ENCODE measurements at places on chromosomes 12 and 14.
A peak's percentile ranks its signal among the peaks of the same experiment; 100 is the strongest.

- DNase-seq: no peak
These were observed 51.5 kb upstream of the CMKLR1 start for GRCh38 chr12:108390495-108391203.

DNA sequence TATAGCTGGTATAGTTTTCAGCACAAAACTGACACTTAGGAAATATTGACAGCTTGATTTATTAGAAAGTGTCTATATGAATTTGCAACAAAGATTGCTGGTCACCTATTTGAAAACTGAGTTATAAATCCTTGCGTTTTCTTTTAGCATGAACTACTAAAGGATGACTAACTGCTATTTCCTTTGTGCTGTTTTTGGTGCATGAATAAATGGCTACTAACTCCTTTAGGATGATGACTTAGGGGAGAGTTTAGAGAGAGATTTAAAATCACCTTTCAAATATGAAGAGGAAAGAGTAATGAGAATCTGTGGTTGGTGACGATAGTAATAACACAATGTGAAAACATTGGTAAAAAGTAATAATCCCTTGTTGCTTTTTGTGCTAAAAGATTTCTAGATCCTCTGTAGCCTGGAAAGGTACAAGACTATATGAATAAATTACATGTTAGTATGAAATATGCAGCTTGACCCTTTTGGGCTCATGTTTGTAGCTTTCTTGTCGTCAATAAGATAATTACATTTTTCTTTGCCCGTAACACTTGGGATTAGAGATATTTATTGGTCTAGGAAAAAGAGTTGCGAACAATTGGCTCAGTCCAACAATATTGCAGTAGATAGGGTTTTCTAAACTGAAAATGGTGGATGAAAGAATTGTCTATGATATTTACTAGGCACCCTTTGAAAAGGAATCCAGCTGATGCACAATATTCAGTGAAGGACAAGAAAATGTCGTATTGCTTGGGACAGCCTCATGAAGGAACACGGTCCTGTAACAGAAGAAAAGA lies 453.0 kb downstream of the ADAMTS20 start:
- no peak for DNase-seq

DNA sequence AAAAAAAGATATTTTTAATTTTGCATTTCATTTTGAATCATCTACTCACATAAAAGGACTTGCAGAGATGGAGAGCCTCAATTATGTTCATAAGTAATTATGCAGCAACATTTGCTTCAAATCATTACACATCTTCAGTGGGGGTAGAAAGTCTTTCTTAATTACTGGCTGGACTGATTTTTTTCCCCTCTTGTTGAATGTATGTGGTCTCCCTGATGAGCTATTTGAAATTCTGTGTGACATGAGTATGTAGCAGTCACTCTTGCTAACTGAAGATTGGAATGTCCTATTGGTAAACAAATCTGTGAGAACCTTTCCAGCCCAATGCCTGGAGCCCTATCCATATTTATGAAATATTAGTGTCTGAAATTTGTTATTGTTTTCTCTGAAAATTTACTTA lies 139.8 kb downstream of the TMTC2 start:
- no peak for DNase-seq

DNA sequence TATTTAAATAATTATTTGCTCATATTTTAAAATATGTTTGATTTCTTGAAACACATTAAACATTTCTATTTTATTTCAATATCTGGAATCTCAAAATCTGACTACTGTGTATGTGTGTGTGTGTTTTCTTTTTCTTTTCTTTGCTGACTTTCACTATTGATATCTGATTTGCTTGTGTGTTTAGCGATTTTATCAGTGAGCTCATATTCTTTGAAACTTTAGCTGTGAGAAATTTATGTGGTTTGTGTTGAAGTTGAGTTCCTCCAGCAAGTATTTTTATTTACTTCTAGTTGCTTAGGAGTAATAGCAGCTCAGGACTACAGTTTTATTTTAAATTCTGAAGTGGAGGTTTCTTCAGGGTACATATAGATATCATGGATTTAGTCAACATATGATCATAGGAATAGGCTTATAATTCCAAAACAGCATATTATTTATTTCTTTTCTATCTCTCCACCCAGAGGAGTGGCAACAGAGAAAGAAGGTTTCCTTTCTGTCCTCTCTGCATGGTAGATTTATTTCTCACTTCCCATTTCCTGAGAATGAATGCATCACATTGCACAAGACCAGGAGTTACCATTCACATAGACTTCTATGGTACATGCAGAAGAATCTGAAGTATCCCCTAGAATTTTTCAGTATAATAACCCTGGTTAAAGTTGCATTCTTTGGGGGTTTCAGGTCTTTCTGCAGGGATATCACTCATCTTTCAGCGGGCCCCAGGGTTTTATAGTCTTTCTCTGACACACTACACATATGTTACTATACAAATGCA lies 60.5 kb downstream of the PTPRQ start:
- DNase-seq: no peak

GRCh38 chr12:116606397-116606796 lies 47.2 kb downstream of the MAP1LC3B2 start:
- no peak for DNase-seq

DNA sequence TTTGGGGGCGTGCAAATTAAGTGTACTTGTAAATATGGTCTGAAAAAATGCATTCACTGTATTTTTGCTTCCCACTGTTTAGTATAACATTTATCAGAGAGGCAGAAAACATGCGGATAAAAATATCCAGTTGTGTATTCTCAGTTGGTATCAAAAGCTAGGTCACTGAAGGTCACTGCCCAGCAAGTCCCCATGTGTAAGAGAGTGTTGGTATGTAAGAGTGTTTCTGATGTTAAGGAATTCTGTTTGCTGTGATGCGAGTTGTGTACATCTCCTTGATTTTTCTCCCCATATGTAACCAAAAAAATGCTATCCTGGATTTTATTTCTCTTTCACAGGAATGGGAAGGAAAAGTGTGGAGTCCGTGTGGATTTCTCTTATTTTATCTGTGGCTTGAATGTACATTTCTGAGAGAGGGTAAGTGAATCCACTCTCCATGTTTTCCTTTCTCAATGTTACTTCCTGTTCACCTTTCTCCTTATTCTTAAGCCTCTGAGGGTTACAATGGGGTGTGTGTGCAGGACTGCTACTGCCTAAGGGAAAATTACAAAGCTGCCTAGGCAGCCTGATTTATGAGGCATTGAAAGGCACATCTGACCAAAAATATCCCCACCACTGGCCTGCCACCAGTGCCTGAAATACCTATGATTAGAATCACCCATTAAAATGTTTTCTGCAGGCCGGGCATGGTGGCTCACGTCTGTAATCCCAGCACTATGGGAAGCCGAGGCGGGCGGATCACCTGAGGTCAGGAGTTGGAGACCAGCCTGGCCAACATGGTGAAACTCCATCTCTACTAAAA lies 97.9 kb upstream of the USP44 start:
- DNase-seq: no peak

- DNase-seq: no peak
These were observed 394.2 kb downstream of the DPF3 start for GRCh38 chr14:72499746-72500145.

DNA sequence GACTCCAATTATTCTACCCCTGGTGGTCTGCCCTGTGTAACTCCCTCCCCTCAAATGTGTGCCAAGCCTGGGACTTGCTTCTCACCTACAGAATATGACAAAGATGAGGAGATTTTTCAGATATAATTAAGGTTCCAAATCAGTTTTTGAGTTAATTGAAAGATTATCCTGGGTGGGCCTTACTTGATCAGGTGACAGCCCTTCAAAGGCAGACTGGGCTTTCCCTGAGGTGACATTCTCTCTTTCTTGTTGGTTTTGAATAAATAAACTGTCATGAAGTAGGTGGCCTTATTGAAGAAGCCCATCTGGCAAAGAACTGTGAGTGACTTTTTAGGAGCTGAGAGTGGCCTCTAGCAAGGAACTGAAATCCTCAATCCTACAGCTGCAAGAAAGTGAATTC lies 106.0 kb downstream of the BRMS1L start:
- no peak for DNase-seq

- no peak for DNase-seq
These were observed 10.7 kb upstream of the SNAPC1 start for GRCh38 chr14:61751475-61751989.

DNA sequence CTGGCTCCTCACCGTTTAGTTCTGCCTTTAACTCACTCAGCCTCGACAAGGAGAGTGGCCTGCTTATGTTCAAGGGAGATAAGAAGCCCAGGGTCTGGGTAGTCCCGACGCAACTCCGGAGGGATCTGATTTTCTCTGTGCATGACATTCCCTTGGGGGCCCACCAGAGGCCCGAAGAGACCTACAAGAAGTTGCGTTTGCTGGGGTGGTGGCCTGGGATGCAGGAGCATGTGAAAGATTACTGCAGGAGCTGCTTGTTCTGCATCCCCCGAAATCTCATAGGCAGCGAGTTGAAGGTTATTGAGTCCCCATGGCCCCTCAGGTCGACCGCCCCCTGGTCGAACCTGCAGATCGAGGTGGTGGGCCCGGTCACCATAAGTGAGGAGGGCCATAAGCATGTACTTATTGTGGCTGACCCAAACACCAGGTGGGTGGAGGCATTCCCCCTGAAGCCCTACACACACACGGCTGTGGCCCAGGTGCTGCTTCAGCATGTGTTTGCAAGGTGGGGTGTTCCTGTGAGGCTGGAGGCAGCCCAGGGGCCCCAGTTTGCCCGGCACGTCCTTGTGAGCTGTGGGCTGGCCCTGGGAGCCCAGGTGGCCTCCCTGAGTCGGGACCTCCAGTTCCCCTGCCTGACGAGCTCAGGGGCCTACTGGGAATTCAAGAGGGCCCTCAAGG lies 13.1 kb downstream of the CBLN3 start:
- DNase-seq: no peak

- no peak for DNase-seq
These were observed 5.3 kb upstream of the SOCS2 start for GRCh38 chr12:93567174-93567573.

DNA sequence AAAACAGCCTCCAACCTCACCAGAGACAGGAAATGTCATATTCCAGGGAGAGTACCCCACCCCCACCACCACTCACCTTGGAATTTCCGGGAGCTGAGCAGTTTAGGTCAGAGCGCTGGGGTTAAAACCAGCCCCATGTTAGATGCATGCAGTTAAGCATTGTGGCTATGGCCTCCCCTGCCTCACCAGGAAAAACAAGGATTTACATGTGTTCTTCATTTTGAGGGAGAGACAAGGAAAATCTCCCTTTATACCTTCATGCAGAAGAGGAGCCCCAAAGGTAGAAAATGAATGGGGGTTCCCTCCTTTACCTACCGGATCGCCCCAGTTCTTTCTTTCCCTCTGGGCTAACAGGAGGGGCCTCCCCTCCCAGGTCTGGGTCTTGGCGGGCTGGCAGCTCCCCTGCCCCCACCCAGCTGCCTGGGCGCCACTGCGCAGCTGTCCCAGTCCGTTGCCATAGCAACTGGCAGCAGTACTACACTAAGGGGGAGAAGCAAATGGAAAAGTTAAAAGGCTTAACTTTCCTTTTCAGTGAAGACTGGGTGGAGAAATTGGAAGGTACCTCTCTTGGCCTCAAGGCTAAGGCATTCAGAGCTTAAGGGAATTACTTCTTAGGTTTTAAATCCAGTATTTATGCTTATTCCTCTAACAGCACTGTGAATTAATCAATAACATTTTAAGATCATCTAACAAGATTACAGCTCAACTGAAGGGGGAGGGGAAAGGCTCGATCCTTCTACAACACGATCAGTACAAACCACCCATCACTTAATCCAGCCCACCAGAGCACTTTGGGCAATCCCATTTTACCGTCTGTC lies 20.5 kb downstream of the CBX5 start:
- DNase-seq: peak; percentile 31

GRCh38 chr12:127594351-127594970 lies 672.5 kb upstream of the TMEM132C start:
- no peak for DNase-seq

- no peak for DNase-seq
These were observed 824 bp upstream of the TARBP2 start for GRCh38 chr12:53500142-53500775.

GRCh38 chr14:102570334-102570995 lies 22.0 kb upstream of the RCOR1 start:
- no peak for DNase-seq

GRCh38 chr14:59267046-59267445 lies 78.6 kb downstream of the DAAM1 start:
- DNase-seq: no peak

DNA sequence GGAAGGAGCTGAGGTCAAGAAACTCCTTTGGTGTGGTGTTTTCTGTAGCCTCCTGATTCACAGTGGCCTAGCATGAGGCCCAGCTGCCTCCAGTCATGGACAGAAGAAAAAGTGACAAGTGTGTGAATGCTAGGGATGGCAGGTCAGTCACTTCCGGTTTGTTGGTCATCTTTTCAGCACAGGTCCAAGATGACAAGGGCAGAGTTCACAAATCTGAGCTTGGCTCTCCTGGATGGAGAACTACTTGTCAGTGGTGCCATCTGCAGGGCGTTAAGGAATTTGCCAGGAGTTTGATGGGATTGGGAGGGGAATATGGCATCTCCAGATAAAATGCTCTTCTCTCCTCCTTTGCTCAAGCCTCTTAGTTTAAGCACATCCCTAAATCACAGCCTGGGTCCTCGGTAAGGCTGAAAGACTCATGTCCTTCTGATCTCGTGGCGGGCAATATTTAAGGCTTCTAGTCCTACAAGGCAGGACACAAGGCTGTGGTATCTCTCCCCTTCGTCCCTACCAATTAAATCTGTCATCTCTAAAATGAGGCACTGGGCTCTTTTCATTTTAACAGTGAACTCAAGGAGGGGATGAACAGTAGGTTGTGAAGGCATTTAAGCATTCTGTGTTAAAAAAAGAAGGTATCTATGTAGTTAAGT lies 10.0 kb downstream of the TUBA1B start:
- DNase-seq: no peak

- peak; percentile 17 for DNase-seq
These were observed 495 bp downstream of the ADIPOR2 start for GRCh38 chr12:1691123-1692007.

DNA sequence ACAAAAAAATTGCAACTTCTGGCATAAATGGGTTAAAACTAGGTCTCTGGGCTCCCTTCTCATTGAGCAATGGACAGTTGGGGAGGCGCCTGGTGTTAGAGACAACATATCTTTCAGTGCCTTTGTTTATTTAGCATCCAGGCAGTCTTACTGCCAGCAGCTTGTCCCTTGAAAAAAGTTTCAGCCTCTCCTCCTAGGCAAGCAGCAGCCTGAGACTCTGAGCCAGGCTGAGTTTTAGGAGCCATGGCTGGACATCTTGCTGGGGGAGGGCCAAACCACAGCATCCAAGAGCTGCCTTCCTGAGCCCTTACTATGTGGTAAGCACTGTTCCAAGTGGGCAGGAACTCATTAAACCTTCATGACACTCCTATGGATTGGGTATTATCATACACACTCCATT lies 10.1 kb upstream of the JDP2 start:
- DNase-seq: no peak

- no peak for DNase-seq
These were observed 40.5 kb upstream of the DDX11 start for GRCh38 chr12:31033146-31033545.

DNA sequence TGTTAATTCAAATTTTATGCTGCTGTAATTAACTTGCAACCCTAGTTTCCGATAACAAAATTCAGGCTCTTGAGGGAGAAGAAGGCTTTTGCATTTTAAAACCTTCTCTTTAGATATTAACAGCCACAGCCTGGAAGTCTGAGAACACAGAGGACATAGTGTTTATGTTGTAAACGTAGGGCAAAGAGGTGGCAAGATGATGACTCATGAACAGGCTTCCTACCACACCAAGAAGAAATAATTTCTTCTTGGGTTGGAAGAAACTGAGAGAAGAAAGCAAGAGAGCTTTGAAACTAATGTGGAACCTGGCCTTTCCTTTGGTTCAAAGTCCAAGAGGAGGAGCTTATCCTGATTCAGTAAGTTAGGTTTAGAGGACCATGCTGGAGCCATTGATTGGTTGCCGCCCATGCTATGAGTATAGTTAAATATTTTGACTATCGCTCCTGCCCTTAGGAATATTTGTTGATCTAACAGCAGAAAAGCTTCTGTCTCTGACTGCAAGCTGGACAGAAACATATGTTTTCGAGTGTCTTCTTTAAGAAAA lies 31.8 kb downstream of the CCDC198 start:
- DNase-seq: no peak
